ENCODE measurements at places on chromosomes 6 and 20.

GRCh38 chr6:160737934-160738333 lies 35.9 kb downstream of the PLG start:
- DNase-seq: no peak

GRCh38 chr6:166977621-166978525 lies 21.3 kb upstream of the CEP43 start:
- DNase-seq: no peak

- DNase-seq: no peak
Measured at GRCh38 chr6:114049367-114049966, 78.5 kb upstream of the HDAC2 start.

- no peak for DNase-seq
Measured at GRCh38 chr6:92479831-92480230, 939.5 kb downstream of the EPHA7 start.

- no peak for DNase-seq
Measured at GRCh38 chr6:149887343-149887742, 10.6 kb downstream of the RAET1E start.

Data from inflammatory macrophage treated with lipopolysaccharide for 4 hours (primary cell).